ENCODE measurements at places on chromosomes 4 and X. TPM values are rescaled to one million over a fixed set of nuclear protein-coding genes. Genes with fewer than 3 reads are reported as not detected.

SHOX gene
- not detected for total RNA-seq

DNA sequence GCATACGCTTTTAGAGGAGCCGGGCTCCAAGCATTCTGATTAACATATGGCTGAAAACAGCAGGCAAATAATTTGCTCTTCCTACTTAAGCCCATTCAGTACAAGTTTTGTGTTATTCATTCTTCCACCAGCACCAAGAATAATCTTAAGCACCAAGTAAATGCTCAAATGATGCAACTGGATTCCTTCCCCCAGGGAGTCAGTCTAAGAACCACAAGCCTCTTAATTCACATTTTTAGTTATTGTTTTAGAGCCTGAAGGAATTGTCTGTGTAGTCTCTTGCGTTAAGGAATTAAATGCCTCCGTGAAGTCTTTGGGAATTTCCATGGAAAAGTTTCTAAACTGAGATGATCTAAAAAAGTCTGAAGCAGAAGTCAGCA is 61.5 kb upstream of the MAGEB2 start:
- DNase-seq: no peak
- H3K27me3 ChIP-seq: no peaks in the 10 kb centered on the region
- no peak overlapping the region for H3K4me3 ChIP-seq

DNA sequence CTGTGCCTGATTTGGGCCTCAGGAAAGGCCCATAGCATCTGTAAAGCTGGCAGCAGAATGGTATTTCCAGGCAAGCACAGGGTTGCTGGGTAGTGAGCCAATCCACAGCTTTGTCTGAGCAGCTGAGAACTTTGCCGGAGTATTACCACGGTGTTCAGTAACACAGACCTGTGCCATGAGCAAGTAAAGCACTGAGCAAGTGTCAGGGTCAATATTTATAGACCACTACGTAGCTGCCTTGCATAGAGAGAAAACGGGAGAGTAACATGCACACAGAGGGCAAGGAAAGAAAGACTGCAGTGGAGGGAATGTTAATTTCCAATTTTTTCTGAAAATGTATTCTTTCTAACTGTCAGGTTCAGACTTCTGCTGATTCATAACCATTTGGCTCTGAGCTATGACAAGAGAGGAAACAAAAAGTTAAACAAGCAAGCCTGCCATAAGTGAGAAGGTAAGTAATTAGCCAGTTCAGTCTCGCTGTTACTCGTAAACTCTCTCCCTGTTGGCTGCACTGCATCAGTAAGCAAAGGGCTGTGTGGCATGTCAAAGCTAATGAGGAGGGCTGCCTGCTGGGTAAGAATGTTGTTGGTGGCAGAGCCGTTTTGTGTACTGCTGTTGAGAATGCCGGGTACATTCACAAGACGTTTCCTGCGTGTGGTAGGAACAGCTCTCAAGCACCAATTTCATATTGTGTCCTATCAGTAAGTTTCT is 238.1 kb downstream of the BMPR1B start:
- no peak overlapping the region for H3K27ac ChIP-seq
- no peaks in the 10 kb centered on the region for H3K4me1 ChIP-seq
- H3K27me3 ChIP-seq: no peaks in the 10 kb centered on the region

DNA sequence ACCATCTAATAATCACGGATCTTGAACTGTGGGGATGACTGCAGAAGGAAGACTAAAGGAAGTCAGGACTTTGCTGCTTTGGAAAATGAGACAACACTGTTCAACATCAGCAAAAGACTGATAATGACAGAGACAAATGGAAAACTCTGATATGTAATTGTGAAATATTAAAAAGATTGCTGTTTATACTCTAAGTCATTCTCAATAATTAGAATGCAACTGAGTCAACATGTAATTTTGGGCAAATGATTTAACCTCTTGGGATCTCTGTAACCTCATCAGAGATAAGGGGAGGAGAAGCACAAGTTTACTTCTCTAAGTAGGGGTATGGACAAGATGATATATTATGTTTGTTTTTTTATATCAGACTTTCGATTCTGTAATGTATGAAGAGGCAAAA is 121.9 kb downstream of the GASK1B start:
- no peak overlapping the region for H3K4me3 ChIP-seq
- DNase-seq: no peak
- no peaks in the 10 kb centered on the region for H3K4me1 ChIP-seq

GRCh38 chr4:94507708-94508107 is 56.0 kb downstream of the PDLIM5 start:
- peaks cover 40% of the 10 kb centered on the region for H3K4me1 ChIP-seq
- H3K27me3 ChIP-seq: no peaks in the 10 kb centered on the region
- H3K4me3 ChIP-seq: no peak overlapping the region
- no peak for DNase-seq

MYL5 gene
- total RNA-seq: 19.5 TPM

- H3K27ac ChIP-seq: no peak overlapping the region
- no peaks in the 10 kb centered on the region for H3K36me3 ChIP-seq
- no peaks in the 10 kb centered on the region for H3K27me3 ChIP-seq
- H3K4me3 ChIP-seq: no peak overlapping the region
- DNase-seq: no peak
- H3K4me1 ChIP-seq: no peaks in the 10 kb centered on the region
Observed at GRCh38 chr4:96833831-96834230, 993.9 kb downstream of the PDHA2 start.

GRCh38 chr4:34009951-34010350 is 2234.4 kb downstream of the ARAP2 start:
- DNase-seq: no peak
- H3K27me3 ChIP-seq: no peaks in the 10 kb centered on the region
- H3K4me3 ChIP-seq: no peak overlapping the region
- H3K27ac ChIP-seq: no peak overlapping the region
- H3K36me3 ChIP-seq: no peaks in the 10 kb centered on the region

GRCh38 chr4:129064717-129065116 is 28.6 kb downstream of the SCLT1 start:
- DNase-seq: no peak
- H3K27me3 ChIP-seq: no peaks in the 10 kb centered on the region
- no peaks in the 10 kb centered on the region for H3K4me1 ChIP-seq
- no peak overlapping the region for H3K27ac ChIP-seq
- peaks cover 6% of the 10 kb centered on the region for H3K36me3 ChIP-seq

DNA sequence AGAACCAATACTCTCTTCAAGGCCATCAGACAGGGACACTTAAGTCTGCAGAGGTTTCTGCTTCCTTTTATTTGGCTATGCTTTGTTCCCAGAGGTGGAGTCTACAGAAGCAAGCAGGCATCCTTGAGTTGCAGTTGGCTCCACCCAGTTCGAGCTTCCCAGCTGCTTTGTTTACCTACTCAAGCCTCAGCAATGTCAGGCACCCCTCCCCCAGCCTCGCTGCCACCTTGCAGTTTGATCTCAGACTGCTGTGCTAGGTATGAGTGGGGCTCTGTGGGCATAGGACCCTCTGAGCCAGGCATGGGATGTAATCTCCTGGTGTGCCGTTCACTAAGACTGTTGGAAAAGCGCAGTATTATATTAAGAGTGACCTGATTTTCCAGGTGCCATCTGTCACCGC is 12.6 kb upstream of the UGT2B15 start:
- H3K27ac ChIP-seq: no peak overlapping the region
- no peak overlapping the region for H3K4me3 ChIP-seq
- no peaks in the 10 kb centered on the region for H3K27me3 ChIP-seq
- DNase-seq: no peak
- H3K4me1 ChIP-seq: no peaks in the 10 kb centered on the region

- no peak overlapping the region for H3K4me3 ChIP-seq
- H3K36me3 ChIP-seq: no peaks in the 10 kb centered on the region
- H3K27ac ChIP-seq: no peak overlapping the region
Observed at GRCh38 chr4:128279624-128280225, 7.9 kb downstream of the PGRMC2 start.

DNA sequence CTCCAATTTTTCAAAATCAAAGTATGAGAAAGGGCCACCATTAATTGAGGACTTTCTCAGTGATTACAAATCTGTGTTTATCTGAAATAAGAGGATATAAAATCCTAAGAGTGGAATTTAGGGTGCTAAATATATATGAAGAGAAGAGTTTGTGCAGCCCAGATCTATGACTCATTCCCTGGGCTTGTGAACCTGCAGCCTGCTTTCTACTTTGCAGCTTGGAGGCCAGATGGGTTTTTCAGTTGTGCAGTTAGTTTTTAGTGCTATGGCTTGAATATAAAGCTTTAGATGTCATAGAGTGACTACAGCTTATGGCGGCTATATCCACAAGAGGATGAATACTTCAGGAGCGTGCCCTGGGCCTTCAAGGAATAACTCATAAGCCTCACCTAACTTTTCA is 1391.1 kb downstream of the FSTL5 start:
- H3K36me3 ChIP-seq: no peaks in the 10 kb centered on the region
- no peaks in the 10 kb centered on the region for H3K27me3 ChIP-seq
- DNase-seq: no peak
- no peak overlapping the region for H3K27ac ChIP-seq
